ENCODE measurements at places on chromosomes 12 and 14.

DNA sequence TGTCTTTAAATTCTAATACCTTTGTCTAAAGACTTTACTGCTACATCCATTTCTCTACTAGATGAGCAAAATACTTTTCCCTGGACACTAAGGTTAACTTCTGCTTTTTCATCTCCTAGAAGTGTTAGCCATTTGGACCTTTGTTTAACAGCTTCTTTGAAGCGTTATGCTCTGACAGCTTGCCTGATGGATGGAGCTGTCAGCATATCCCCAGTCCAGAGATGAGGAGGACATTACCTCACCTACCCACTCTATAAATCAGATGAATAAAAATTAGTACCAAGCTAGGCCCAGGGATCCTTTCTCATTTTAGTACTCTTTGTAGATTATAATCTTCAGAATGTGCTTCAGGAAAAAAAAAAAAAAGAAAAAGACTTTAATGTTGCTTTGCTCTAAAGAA lies 222.7 kb downstream of the PELI2 start:
- DNase-seq: no peak

DNA sequence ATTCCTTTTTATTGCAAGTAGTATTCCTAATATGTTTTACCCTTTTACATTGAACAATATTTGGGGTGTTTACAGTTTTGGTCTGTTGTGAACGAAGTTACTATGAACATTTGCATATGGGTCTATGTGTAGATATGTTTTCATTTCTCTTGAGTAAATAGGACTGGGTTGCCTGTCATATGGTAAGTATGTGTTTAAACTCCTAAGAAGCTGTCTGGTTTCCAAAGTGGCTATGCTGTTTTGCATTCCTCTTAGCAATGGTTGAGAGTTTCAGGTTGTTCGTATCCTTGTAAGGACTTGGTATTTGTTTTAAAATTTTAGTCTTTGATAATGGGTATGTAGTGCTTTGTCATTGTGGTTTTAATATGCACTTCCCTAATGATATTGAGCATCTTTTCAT lies 6.3 kb downstream of the METAP2 start:
- DNase-seq: no peak

DNA sequence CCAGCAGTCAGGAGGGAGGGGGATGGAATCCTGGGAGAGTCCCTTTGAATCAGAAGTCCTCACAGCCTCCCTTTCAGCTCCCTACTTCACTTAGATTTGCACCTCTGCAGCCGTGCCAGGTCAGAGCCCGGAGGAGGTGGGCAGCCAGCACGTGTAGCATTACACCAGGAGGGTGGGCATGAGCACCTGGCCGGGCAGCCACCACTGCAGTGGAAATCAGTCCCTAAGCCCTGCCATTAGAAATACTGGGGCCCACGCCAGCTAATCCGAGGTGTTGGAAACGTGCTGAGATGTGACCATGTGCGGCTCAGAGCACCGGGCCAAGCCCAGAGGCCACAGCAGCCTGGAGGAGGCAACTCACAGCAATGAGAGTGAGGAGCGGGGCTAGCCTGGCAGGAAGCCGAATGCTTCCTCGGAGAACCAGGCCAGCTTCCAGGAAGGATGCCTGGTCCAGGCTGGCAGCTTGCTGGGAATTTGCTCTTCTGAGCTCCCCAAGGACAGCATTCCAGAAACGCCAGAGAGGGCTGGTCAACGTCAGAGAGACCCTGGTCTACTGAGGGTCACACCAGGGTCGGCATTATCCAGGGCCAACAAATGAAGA lies 9.4 kb upstream of the CACNA2D4 start:
- no peak for DNase-seq

GRCh38 chr14:24629521-24629920 lies 4.5 kb downstream of the GZMB start:
- no peak for DNase-seq

- DNase-seq: no peak
Measured at GRCh38 chr12:128840862-128841468, 12.3 kb upstream of the GLT1D1 start.

DNA sequence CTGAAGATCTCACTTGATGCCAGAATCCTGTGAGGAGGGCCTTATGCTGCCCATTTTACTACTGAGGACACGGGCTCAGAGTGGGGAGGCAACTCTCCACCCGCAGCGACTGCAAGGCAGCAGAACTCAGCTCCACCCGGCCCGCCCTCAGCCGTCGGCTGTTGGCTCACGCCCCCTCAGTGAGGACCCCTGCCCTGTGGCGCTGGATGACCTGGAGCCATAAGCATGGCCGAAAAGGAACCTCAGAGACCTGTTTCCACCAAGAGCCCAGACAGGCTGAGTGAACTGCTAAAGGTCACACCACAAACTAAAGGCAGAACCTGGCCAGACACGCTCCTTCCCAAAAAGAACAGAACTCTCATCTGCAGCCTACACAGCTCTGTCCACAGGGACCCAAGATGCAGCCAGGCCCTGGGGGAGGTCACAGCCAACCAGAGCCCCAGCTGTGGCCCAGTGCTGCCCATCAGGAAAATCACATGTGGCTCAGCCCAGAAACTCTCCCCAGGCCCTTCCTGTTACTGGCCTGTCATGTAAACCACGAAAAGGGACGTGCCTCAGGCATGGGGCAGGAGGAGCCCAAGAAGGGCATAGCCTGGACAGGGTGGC lies 32.8 kb downstream of the CCNK start:
- no peak for DNase-seq

DNA sequence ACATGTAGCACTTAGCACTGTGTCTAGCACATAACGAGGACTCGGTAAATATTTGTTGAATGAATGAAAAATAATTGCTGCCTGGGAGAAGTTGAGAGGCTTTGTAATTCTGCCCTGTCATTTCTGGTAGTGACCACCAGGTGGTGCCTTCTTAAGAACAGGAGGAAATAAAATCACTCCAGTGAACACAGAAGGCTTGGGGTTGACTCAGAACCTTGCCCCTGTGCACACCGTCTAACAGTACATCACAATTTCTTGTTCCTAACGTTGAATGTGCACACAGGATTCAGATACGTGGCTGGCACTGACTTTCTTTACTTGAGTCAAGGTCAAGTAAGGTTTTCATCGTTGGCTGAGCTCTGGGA lies 91.8 kb downstream of the RGS6 start:
- no peak for DNase-seq

- no peak for DNase-seq
Measured at GRCh38 chr12:103331643-103332042, 164.1 kb downstream of the C12orf42 start.

GRCh38 chr12:70831543-70831942 lies 89.0 kb downstream of the PTPRR start:
- no peak for DNase-seq

Measured in stimulated activated CD8-positive, alpha-beta memory T cell treated with anti-CD3 and anti-CD28 coated beads, Interleukin-2, amount 100 ng/mL, for 1 hour (primary cell).